Fibroblast of upper back skin (primary cell): ENCODE measurements at places on chromosomes 7 and 10.

- no peak for DNase-seq
Observed at GRCh38 chr10:127399668-127400067, 149.4 kb upstream of the NPS start.

- peak; percentile 23 for DNase-seq
Observed at GRCh38 chr7:77537778-77538280, 734 bp downstream of the PTPN12 start.

DNA sequence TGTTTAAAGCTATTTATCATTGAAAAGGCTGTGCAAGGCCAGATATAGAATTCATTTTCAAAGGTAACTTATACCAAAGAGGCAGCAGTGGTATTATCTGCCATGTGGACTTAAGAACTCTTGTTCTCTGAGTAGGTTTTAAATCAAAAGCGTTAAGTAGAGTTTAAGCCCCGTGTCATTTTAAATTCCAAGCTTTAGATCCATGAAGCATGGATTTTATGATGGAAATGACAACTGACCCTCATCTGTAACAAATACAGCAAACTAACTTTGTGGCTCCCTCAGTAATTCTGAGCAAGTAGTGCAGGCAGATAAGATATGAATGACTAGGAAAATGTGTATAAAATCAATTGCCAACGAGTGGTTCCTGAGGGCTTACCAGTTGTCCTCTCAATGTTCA is 247.0 kb downstream of the WDR11 start:
- DNase-seq: no peak

DNA sequence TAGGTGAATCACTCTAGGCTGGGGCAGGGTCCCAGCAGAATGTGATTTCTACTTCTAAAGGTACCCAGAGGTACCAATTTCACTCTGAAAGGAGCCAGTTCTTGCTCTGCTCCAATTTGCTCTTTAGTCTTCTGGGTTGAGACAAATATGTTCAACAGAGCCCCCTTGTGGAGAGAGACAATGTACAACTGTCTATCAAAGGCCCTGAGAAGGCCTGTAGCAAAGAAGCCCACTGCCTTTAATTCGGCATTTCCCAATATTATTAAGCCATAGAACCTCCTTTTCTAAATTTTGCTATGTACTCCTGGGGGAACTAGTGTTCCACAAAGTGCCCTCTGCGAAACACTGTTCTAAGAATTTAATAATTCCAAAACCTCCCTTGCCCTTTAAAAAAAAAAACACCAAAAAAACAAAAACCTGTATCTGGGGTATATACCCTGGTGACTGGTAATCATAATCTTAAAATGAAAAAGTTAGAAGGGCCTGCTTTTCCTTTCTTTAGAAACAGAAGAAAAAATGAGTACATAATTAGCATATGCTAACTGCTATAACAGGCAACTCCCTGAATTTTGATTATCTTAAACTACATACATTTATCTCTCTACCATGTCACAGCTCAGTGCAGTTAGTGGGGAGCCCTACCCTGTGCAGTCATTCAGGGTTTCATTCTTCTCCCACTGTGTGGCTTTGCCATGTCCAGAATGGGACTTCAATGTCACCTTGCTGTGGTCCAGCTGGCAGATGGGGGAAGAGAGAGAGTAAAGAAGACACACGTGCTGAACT is 160.9 kb upstream of the BMPER start:
- no peak for DNase-seq

DNA sequence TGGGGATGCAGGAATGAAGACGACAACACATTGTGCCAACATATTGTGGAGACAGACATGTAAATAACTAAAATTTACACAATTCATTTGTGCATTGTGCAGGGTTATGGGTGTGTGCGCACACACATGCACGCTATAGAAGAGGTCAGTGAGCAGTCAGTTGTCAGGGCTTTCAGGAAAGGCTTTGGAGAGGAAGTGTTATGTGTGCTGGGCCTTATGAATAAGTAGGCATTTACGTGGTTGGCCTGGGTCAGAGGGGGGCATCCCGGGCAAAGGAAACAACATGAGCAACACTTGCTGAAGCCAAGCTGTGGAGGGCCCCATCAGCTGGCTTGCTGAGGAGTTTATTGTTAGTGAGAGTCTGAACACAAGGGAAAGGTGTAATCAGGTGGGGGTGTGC is 4.1 kb downstream of the PRXL2A start:
- no peak for DNase-seq

DNA sequence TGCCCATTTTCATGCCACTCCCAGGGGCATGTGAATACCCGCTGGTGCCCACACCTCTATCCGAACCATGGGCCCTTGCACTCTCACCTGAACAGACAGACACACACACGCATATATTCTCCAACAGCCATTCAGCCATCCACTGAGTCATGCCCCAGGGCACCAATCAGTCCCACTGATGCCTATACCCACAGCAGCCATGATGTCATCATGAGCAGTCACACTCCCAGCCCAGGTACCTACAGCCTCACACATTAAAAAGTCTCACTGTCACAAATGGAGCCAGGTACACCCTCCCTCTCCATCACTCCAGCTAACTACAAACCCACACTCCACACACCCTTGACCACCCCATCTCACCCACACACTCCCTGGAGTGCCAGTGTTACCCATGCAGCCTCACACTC is 12.2 kb downstream of the VSIR start:
- DNase-seq: no peak

DNA sequence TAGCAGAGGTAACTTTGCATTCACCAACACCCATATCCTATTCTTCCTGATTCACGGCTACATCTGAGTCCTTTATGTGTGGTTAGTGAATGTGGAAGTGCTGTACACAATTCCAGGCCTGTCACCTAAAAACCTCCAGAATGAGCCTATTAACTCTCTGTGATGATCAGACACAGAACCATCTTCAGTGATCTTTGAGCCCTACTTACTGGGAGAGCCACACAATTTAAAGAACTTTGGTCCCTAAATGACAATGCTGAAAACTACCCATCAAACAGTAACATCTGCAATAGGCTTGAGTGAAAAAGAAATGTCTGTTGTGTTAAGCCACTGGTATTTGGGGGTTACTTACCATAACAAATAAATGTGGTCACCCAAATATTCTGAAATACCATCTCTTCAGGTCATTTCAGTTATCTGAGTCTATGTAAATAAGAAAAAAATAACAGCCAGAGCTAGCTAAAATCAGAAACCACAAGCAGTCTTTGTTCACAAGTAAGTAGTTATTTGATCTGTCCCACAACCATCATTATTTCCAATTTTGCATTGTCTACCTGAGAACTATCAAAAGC is 145.7 kb downstream of the HGF start:
- no peak for DNase-seq

DNA sequence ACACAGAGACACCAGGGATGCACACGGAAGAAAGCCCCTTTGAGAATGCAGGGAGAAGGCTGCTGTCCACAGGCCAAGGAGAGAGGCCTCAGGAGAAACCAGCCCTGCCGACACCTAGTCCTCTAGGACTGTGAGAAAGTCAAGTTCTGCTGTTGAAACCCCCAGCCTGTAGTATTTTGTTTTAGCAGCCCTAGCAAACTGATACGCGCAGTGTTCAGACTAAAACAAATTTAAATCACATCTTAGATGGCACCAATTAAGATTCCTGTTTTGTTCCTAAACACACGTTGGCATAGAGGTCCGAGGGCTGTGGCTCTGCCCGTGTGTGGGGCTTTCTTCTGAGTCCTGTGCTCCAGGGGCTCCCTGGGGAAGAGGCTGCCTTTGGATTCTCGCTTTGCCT is 21.7 kb downstream of the LMTK2 start:
- no peak for DNase-seq

DNA sequence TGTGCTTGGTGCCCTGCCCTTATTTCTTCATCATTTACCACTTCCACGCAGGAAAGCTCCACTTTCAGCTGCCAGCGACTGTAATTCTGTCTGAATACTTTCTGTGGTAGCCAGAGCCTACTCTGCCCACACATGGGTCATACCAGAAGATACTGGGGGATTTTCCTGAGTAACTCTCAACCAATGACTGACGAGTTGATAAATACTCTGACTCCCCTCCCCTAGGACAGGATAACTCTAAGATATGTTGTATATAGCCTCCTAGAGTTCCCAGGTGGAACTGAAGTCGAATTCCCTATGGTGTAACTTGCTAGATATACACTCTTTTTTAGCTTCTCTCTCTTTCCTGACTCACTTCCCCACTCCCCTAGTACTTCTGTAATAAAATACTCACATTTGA is 29.8 kb downstream of the SEM1 start:
- DNase-seq: no peak

- no peak for DNase-seq
Observed at GRCh38 chr7:481219-481930, 38.3 kb downstream of the PDGFA start.

GRCh38 chr10:103852189-103852711 is 3.1 kb downstream of the SH3PXD2A start:
- DNase-seq: peak; percentile 75

GRCh38 chr10:61798713-61799112 is 102.8 kb upstream of the ARID5B start:
- DNase-seq: no peak

GRCh38 chr10:117165538-117166417 is 27.7 kb upstream of the VAX1 start:
- DNase-seq: peak; percentile 37

DNA sequence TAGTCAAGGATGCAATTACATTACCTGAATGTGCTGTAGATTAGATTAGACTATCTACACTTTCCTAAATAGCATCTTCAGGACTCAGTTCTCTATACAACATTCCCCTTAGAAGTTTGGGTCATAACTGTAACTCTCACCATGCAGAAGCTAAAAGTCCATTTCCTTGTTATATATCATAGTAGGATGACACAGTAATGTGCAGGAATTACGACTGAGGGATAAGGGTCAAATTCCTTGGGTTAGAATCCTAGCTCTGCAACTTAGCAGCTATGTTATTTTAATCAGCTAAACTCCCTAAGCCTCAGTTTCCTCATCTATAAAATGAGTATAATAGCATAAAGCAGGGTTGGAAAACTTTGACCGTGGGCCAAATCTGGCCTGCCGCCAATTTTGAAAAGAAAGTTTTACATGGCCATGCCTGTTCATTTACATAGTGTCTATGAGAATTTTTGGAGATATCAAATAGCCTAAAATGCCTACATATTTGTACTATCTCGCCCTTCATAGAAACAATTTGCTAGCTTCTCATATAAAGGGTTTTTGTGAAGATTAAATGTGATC is 14.8 kb downstream of the NRCAM start:
- DNase-seq: no peak

DNA sequence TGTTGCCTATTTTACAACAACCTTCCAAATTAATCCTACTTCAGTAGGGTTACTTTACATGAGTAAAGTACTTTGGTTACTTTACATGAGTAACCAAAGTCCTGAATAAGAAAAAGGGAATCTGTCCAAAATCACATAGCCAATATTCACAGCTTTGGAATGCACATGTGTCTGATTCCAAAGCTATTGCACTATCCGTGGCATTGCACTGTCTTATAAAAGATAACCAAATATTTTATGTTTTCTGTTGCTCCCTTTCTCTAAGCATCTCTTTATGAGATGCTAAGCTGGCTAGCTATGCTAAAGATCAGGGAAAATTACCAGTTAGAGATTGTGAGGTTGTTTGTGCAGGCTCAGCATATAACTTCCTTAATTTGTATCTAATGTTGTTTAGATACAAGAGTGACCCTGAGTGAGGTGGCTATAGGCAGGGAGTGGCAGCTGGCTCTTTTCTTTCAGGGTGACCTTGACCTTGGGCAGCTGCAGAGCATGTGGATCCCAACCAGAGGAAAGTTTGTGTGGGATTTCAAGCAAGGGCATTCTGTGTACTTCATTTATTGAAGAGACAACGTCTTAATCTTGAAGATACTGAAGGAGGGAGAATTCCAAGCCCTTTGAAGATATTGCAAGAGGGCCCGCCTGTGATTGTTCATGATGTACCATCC is 366.1 kb upstream of the ANKRD30A start:
- DNase-seq: peak; percentile 95

DNA sequence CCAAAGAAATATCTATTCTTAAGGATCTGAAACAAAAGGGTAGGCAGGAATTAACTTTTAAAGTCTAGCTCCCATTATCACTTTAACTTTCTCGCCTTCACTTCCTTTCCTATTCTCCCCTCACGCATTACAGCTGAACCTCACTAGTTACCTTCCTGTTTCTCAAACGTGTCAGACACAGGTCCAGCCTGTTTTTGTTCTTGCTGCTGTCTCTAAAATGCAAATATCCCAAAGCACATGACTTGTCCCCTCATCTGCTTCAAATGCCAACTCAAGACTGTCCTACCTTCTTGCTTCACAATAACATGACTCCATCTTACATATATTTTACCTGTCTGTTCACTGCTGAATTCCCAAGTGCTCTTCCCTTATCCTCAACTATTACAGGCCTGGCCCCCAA is 17.6 kb downstream of the ZDHHC6 start:
- DNase-seq: no peak

DNA sequence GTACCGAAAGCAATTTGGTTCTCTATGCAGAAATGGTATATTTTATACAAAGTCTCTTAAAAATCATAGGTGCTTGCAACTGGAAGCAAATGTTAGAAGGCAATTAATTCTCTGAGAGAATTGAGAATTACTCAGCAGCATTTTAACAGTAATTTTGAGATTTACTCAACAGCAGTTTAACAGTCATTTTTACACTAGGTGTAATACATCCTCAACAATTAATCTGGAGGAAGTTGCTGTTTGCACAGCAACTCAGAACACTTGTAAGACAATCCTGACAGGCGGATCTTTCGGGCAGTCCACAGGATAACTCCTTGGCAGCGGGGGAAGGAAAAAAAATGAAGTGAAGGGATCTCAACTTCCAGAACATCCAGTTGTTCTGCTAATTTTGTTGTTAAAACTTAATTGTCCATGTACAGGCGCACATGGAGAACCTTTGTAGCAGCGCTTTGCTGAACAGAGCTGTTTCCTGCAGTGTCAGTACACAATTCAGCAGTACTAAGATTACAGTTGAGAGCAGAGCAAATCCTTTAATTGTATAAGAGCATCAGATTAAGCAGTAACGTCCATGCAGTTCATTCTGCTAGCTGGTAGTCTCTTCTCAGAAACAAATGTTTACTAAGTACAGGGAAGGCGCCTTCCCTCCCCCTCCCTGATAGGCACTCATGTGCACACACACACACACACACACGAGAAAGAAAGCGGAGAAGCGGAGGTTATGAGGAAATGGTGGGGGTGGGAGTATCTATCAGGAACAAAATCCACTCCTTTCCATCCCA is 43.8 kb downstream of the ENO4 start:
- DNase-seq: no peak

- peak; percentile 15 for DNase-seq
Observed at GRCh38 chr10:7408291-7409044, 2.4 kb downstream of the SFMBT2 start.

DNA sequence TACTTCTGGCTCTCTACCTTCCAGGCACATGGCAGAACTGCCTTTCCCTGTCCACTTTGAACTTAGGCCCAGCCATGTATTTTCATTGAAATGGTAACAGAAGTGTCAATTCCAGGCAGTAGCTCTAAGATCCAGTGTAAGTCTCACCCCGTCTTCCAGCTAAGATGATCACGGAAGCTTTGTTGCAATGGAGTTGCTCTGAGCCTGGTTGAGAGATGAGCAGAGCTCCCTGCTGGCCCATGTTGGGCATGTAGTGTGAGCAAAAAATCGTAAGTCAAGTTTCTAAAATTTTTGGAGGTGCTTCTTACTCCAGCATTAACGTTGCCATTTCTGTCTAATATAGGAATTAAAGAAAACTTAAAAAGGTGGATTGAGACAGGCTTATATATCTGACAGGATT is 274.4 kb downstream of the IPMK start:
- DNase-seq: no peak
